ENCODE measurements at places on chromosomes 2 and 18.

DNA sequence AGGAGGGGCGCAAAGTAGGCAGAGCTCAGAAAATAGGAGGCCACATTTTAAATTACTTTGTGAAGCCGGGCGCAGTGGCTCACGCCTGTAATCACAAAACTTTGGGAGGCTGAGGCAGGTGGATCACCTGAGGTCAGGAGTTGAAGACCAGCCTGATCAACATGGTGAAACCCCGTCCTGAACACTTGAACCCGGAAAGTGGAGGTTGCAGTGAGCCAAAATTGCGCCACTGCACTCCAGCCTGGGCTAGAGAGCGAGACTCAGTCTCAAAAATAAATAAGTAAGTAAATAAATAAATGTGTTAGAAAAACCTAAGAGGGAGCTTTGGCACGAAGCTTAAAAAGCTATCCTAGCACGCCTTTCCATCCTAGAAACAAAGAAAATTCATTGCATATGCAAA is 105.5 kb downstream of the TFCP2L1 start:
- DNase-seq, result no peak

GRCh38 chr18:63903851-63904570 is 3.7 kb upstream of the SERPINB10 start:
- no peak for DNase-seq

DNA sequence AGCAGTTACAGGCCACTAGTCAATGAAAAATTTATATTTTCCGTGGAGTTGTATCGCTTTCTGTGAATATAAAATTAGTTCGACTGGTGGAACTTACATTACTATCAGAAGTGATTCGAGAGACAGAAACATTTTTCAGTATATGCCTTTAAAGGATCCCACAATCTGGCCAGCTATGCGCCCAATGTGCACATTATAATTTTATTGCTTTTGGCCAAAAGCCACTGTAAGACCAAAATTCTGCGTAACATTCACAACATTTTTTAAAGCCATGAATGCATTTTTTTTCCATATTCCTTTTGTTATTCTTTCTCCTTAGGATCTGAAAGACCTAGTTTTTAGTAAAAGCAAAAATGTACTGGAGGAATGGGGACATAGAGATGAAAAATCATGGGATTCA is 131.0 kb upstream of the CHAC2 start:
- no peak for DNase-seq

GRCh38 chr2:33706410-33706809 is 107.3 kb upstream of the FAM98A start:
- DNase-seq, result no peak

DNA sequence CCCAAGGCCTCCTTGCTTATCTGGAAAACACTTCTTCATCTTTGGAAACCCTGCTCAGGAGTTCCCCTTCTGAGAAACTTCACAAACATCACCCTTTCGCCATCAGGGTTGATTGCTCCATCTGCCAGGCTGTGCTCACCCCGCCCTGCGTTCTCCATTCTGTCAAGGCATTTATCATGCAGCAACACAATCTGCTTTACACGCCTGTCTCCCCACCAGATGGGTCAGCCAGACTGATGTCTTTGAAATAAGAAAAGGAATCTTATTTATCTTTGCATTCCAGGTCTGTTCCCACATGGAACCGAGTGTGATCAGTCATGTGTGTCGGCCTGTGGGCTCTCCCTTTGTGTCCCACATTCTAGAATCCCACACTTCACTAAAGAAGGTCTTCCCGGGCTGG is 110.0 kb upstream of the ARL4C start:
- DNase-seq, result no peak

- DNase-seq, result no peak
Observed at GRCh38 chr2:8986327-8986976, 17.0 kb downstream of the MBOAT2 start.

GRCh38 chr18:26228562-26229260 is 2.5 kb downstream of the TAF4B start:
- DNase-seq, result no peak

- no peak for DNase-seq
Observed at GRCh38 chr18:7021994-7022840, 95.4 kb downstream of the LAMA1 start.

DNA sequence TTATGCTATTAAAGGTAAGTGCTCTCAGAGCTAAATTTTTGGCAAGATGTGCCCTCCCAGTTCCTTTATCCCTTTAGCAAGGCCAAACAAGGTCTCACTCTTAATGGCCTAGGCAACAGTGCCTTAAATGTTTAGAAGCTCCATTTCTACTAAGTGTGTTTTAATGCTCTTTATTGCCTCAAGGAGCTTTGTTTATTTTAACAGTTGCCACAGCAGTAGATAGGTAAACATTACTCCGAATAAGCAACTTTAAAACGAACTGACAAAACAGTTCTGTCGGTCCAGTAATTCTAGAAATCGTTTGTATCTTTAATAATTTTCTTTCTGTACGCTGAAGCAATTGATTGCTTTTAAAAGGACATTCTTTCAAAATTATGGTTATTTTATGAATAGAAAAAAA is 74.5 kb downstream of the PIEZO2 start:
- no peak for DNase-seq

DNA sequence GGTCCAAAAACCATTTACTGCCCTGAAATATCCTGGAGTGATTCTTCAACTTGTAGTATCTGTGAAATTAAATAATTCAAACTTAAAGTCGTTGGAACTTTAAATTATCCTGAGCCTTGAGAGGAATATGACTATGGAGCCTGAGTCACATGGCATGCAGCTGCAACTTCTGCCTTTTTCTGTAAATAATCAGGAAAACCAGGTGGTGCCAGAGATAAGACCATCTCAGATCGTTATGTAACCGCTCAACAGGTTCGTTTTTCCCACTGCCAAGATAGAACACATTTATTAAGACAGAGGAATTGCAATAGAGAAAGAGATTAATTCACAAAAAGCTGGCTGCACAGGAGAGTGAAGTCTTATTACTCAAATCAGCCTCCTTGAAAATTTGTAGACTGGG is 876.5 kb downstream of the SUCLG1 start:
- DNase-seq, result no peak

DNA sequence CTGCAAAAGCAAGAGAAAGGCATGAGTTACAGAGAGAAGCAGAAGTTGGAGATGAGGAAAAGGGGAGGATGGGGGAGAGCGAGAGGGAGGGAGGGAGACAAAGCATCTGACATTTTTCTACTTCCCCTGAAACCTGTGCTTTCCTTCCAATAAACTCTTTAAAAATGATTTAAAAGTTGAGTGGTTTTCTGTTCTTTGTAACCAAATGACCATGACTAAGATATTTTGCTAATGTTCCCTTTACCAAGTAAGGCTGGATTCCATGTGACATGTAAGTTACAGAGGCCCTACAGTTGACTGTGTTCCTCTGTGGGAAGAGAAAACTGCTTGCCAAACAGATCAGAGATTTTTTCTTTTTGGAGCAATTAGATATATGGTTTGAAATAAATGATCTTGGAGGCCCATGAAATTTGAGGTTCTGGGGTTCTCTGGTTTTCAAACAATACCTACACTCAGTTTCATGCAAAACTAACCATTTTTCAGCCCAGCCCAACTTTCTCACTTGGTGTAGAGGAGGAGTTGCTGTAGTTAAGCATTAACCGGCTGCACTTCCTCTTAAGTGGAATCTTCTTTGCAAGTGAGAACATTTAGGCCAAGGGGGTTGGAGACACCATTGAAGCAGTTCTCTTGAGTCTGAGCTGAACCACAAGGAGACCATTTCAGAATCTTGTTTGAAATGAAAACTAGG is 34.5 kb downstream of the INSIG2 start:
- DNase-seq, result no peak

- no peak for DNase-seq
Observed at GRCh38 chr2:156448766-156449165, 12.6 kb downstream of the GPD2 start.

GRCh38 chr2:200353120-200353519 is 46.6 kb downstream of the SPATS2L start:
- DNase-seq, result no peak

DNA sequence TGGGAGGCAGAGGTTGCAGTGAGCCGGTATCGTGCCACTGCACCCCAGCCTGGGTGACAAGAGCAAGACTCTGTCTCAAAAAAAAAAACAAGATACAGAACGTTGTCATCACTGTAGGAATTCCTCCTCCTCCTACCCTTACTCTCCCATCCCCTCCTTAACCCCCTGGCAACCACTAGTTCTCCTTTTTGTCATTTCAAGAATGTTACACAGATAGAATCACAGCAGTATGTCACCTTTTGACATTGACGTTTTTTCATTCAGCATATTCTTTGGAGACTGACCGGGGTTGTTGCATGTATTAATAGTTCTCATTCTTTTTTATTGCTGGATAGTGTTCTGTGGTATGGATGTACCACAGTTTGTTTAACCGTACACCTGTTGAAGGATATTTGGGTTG is 32.4 kb downstream of the TTLL4 start:
- no peak for DNase-seq

DNA sequence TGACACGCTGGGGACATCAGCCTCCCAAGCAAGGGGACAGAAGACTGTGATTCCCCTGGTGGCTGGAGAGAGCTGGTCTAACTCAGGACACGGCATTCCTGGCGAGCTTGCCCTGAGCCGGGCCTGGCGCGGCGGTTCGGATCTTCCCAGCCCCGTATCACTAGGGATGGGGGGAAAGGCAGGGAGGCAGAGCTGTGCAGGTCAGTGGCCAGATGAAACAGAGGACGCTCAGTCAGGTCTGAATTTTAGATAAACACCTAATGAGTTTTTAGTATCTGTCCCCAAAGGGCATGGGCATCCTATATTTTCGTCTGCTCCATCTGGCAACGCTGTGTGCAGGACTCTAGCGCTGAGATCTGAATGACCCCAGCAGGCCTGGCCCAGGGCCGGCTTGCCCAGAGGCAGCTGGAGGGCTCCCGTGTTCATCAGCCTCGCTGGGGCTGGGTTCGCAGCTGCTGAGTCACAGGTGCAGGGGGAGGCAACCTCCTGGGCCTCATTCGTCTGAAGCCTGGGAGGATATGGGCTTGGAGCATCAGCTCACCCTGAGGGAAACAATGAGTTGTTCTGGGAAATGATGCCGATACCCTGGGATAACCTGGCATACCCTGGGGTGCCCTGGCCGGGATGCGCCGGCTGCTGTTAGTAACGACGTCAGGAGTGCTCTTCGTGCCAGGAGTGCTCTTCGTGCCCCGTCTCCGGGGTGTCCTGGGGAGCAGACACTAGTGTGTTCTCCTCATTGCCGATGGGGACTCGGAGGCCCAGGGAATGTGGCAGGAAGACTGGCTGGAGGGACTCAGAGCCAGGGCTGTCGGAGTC is 48.1 kb upstream of the HPCAL1 start:
- DNase-seq, result no peak

DNA sequence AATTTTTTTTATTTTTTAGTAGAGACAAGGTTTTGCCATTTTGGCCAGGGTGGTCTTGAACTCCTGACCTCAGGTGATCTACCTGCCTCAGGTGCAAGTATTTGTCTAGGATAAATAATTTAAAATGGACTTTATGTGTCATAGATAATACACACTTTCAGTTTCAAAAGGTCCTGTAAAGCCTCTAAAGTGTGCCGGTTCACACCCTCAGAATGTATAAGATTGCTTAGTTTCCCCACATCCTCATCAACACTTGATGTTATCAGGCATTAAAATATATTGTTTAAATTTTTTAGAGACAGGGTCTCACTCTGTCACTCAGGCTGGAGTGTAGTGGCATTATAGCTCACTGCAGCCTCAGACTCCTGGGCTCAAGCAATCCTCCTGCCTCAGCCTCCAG is 170.5 kb downstream of the ANKRD44 start:
- DNase-seq, result no peak
